Left lung (tissue), 14 donors: ENCODE measurements at places on chromosomes 12 and 14.

DNA sequence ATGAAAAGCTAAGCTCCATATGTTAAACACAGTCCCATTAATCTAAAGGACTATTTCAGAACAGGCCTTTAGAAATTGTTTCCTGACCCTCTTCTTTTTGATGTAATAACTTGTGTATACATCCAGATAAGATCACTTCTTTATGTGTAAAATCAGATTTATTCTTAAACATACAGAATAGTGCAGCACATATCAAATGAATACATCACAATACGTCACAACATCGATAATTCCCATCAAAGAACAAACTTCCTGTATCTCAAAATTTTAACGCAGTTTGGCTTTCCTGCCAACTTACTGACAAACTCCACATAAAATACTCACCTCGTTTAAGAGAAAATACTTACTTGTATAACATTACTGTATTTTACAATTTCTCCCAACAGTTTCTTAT lies 108.7 kb downstream of the ITPR2 start:
- DNase-seq, result no peak

DNA sequence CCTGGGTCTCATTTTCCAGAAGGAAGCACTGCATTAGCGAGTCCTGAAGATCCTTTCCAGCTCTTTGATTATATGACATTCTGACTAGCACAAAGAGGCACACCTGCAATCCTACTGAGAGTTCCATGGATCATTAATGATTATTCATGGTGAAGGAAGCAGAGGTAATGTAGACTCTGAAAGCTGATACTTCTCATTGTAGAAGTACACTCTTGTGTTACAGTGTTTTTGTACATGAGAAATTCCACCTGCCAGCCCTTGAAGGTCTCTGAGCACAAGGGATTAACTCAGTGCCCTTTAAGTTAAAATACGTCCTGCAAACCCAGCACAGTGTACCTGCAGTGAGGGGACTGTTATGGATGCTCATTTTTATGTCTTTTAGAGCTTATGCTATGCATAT lies 558.8 kb upstream of the FBXO33 start:
- no peak for DNase-seq

- no peak for DNase-seq
Measured at GRCh38 chr12:130818272-130818634, 20.8 kb downstream of the STX2 start.

- no peak for DNase-seq
Measured at GRCh38 chr12:1870086-1870485, 48.4 kb downstream of the CACNA2D4 start.

DNA sequence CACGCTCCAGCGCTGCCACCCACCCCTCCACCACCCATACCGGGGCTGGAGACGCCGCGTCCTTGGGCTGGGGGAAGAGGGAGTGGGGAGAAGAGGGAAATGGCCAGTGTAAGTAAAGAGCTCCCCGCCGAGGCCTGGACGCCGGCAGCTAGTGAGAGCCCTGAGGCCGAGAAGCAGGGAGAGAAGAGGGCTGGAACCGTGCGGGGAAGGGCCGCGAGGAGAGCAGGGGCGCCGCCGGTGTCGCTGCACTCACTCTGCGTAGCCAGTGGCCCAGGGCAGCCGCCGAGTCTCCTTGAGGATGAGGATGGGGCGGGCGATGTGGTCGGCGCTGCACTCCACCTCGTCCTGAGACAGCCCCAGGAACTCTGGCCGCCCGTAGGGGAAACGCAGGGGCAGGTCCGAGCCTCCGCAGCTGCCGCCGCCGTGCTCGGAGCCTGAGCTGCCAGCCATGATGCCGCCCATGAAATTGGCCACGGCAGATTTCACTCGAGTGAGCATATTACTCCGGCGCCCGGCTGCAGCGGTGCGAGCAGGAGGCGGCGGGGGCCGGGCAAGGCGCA lies 631 bp downstream of the PPM1H start:
- peak; percentile 18 for DNase-seq

DNA sequence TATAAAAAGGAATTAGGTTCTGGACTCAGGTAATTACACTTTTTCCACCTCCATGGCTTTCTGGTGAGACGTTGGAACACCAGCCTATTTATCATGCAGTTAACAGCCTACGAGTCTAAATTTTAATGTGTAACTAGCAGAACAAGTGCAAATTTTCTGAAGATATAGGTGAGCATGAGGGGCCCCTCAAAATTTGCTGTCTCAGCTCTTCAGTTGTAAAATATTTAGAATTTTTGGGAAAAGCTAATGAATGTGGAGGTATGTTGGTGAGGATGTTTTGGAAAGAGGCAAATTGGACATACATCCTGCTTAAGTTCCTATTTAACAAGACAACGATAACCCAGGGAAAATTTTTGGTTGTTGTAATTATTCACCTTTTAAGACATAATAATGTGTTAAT lies 25.3 kb upstream of the BCAT1 start:
- DNase-seq, result no peak

DNA sequence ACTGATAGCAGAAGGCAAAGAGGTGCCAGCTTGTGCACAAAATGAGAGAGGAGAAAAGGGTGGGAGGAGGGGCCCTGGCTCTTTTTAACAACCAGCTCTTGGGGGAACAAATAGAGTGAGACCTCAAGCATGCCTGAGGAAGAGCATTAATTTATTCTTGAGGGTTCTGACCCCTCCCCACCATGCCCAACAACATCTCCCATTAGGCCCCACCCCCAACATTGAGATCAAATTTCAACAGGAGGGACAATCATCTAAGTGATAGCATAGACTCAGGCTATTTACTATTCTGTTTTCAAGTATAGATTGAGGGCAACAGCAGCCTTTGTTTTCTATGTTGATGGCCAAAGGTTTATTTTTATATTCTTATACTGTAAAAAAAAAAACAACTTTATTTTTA lies 59.7 kb downstream of the FUT8 start:
- DNase-seq, result no peak

GRCh38 chr14:106694638-106695393 lies 1168.4 kb downstream of the TMEM121 start:
- DNase-seq, result no peak

DNA sequence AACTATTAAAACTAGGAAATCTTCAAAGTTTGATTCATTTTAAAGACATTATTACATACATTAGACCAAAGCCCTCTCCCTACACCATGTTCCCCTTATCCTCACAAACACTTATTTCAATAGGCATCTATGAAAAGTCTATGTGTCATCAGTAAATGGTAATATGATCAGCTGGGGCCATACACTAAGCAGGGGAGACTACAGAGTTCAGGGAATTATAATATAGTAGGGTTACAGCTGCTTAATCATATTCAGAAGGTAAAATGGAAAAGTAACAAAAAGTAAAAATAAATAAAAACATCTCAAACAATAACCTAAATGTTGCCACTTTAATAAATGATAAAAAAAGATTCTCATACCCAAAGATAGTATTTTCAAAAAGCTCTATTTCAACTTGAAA lies 29.1 kb downstream of the PAWR start:
- DNase-seq, result no peak

- DNase-seq, result no peak
Measured at GRCh38 chr14:63759456-63759855, 31.6 kb upstream of the SGPP1 start.

- no peak for DNase-seq
Measured at GRCh38 chr12:98757455-98757854, 112.4 kb downstream of the APAF1 start.

- no peak for DNase-seq
Measured at GRCh38 chr12:25328072-25328712, 77.5 kb upstream of the KRAS start.

- no peak for DNase-seq
Measured at GRCh38 chr12:119207063-119207560, 28.4 kb downstream of the HSPB8 start.

- DNase-seq, result no peak
Measured at GRCh38 chr12:62106547-62107185, 153.5 kb upstream of the USP15 start.

GRCh38 chr12:121892673-121893561 lies 4.3 kb downstream of the PSMD9 start:
- no peak for DNase-seq

DNA sequence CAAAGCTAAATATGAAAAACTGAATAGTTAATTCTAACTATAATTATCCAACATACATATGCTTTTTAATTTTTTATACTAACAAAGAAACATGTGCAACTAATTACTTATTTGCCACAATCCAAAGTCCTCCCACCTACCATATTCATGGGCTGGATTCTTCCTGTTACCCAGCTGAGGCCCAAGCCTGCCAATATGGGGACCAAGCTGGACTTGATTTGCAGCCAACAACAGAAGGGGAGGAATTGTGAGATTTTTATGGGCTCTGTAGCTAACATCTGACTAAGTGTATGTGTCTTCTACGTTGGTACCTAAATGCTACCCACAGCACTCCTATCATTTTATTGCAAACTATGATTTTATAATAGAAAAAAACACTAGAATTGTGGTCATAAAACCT lies 13.1 kb upstream of the ANKS1B start:
- DNase-seq, result no peak

DNA sequence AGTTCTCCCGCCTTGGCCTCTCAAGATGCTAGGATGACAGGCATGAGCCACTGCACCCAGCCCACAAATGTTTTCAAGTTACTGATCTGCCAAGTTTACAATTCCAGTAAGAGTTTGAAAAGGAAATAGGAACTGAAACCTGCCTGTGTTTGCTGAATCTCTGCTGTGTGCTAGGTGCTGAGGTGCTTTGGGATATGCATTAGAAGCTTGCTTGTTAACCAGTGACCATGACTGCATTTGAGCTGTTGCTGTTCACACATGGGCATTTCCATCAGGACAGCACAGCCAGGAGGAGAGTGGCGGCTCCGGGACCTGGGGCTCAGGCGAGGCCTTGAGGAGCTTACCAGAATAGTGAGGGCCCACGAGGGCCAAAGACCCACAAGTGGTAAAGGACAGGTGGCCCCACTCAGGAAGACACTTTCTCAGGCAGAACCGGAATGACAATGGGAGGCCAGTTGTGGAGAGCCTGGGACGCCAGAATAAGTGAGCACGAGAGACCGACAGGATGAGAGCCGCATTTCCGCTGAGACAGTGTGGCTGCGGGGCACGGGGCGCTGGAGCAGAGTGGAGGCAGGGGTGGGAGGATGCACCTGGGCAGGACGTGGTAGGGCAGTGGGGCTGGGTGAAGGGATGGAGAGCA lies 54.5 kb upstream of the MMP17 start:
- DNase-seq, result no peak

- DNase-seq, result no peak
Measured at GRCh38 chr12:83313827-83314226, 627.1 kb downstream of the TMTC2 start.

- no peak for DNase-seq
Measured at GRCh38 chr12:30691122-30691879, 4.4 kb downstream of the IPO8 start.

DNA sequence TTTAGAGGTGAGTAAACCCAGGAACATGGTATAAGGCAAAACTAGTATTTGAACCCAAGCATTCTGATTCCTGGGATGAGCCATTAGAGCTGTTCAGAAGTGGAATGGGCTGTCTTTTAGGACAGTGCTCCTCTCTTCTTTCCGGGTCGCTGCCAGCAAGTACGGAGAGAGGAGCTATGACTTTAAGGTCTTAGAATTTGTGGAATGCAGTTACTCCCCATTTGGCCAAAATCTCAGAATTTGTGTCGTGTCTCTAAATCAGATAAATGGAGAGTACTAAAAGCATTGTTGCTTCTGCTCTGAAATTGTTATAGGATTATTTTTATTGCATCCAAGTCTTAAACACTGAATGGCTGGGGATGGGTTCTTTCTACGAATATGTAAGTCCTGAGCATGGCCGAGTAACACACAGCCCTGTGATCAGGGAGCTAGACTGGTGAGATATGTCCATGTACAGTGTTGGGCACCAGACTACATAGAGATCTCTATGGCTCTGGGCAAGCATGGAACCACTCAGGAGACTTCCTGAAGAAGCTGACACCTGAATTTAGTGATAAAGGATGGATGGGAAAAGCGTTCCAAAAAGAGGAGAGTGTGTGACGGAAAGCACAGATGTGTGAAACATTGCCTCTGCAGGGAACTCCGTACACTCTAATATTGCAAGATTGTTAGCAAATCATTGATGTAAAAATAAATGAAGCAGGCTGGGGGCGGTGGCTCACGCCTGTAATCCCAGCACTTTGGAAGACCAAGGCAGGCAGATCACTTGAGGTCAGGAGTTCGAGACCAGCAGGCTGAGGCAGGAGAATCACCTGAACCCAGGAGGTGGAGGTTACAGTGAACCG lies 184.7 kb downstream of the SRGAP1 start:
- DNase-seq, result no peak

DNA sequence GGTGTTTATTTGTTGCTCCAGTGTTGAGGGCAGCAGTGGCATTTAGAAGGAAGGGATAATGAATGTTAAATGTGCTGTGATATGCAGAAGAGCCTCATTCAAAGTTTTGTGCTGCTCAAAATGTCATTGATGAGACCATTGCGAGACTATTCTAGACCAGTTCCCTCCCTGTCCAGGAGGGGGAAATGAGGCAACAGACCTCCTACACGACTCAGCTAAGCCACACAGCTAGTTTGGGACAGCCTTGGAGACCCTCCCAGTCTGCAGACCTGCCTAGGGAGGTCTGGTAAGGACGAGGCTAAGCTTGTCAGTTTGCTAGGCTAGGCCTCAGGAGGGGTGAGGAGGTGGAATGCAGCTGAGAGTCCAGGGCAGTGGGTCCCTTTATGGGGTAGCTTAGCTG lies 116.0 kb downstream of the NRXN3 start:
- no peak for DNase-seq

GRCh38 chr14:100717386-100717785 lies 9.3 kb upstream of the DLK1 start:
- DNase-seq, result no peak

DNA sequence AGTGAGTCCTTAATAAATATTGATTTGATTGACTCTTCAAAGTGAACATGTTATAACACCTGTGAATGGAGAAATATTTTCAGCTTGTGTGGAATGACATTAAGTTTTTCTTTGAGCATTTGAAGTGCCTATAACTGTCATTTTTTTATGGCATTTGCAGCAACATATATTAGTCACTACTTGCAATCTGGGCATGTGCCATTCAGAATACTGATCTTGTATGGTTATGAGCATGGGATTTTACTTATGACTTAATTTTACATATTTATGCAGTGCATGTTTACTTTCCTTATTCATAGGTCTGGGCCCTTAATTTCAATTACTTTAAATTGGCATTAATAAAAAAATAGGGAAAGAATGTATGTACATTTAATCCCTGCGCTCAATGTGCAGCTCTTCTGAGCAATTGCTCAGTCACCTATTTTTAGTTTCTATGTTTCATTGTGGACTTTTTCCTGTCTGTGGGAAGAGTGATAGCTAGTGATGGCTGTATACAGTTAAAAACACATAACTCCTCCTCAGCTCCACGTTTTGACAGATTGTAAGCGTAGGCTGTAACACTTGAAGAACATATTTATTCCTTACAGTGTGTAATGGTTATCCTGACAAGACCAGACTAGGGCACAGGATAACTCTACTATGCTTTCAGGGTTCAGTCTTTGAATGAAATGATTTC lies 339.6 kb downstream of the SNAPC1 start:
- DNase-seq, result no peak

- DNase-seq, result peak; percentile 69
Measured at GRCh38 chr12:26097046-26097878, 27.6 kb downstream of the BHLHE41 start.

- DNase-seq, result no peak
Measured at GRCh38 chr12:1800401-1801302, 19.7 kb upstream of the LRTM2 start.

- no peak for DNase-seq
Measured at GRCh38 chr14:56580221-56580711, 668 bp downstream of the TMEM260 start.

GRCh38 chr14:68444449-68445168 lies 348.3 kb downstream of the ZFP36L1 start:
- DNase-seq, result no peak
